ENCODE measurements at places on chromosomes 1 and 21.

DNA sequence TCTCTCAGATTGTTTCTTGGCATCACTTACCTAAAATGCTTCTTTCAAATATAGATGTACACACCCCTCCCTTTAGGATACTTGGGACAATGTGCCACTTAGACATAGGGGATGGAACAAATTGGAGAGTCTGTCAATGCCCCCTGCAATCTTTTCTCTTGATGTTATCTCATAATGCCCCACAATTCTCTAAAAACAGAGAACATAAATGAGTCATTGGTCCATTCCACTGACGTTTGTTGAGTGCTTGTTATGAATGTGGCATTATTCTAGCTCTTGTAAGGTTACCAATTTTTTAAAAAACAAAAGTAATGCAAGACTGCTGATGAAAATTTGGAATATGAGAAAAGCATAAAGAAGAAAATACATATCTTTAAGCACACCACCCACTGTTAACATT, 5.6 kb upstream of the SMIM11 start:
- no peak for DNase-seq

- no peak for DNase-seq
Observed at GRCh38 chr21:21290751-21291150, 292.5 kb downstream of the NCAM2 start.

GRCh38 chr1:57109247-57109646, 143.4 kb upstream of the C8B start:
- DNase-seq: no peak

DNA sequence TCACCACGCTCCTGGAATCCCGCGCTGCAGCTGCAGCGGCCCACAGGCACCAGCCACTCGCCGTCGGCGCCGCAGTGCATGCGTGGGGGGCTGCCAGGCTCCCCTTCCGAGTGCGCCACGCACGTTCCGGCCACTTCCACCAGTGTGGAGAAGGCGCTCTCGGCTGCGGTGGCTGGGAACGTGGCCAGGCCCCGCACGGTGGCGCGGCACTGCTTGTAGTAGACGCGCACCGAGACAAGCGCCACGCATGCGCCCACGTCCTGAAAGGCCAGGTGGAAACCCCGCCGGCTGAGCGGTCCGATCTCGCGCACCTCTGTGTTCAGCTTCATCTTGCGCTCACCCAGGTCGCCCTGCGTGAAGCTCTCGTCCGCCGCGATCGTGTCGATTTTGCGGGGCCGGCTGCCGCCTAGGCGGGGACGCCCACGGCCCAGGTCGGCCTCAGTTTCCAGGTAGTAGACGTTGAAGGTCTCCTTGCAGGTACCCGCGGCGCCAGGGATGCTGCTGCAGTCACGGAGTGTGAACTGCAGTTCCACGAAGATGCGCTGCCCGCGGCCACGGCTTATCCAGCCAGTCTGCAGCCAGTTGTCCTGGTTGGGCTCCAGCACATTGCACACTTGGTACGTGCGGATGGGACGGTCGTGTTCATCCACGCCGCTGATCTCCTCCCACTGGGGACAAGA, 3.4 kb downstream of the EPHA10 start:
- no peak for DNase-seq

DNA sequence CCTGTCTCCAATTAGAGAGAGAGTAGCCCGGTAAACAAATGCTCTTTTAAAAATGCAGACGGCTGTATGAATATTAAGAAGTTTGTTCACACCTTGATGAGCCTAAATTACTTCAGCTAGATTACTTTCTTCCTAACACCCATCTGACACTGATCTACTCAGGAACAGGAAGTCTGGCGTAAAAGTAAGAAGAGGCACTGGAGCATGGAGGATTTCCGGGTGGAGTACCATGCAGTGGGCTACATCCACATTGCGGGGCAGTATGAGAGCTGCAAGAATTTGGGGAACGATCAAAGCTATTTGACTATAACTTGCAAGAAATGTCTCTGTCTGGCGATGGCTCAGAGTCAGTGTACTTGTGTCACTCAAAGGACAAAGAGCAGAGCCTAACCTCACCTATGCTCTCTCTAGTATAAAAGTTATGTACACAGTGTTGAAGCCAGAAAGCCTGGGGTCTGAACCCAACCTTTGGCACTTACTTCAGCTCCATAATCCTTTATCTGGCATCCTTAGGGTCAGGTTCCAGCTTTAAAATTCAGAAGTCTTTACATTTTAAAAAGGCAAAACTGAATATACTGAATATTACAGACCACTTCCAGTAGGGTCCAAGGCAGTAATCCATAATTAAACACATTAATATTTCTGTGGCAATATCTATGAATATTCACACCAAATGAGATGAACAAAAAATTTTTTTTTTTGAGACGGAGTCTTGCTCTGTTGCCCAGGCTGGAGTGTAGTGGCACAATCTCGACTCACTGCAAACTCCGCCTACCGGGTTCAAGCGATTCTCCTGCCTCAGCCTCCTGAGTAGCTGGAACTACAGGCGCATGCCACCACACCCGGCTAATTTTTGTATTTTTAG, 7.9 kb upstream of the GNPAT start:
- DNase-seq: no peak

GRCh38 chr1:19926296-19927129, 3.1 kb upstream of the PLA2G2E start:
- no peak for DNase-seq

DNA sequence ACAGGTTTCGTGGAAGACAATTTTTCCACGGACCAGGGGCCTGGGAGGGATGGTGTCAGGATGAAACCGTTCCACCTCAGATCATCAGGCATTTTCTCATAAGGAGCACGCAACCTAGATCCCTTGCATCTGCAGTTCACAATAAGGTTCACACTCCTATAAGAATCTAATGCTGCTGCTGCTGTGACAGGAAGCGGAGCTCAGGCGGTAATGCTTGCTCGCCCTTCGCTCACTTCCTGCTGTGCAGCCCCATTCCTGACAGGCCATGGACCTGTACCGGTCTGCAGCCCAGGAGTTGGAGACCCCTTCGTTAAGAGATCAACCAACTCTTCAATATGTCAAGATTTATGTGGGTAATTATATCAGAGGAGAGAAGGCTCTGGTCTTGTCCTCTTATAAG, 3.3 kb upstream of the DHX9 start:
- no peak for DNase-seq

DNA sequence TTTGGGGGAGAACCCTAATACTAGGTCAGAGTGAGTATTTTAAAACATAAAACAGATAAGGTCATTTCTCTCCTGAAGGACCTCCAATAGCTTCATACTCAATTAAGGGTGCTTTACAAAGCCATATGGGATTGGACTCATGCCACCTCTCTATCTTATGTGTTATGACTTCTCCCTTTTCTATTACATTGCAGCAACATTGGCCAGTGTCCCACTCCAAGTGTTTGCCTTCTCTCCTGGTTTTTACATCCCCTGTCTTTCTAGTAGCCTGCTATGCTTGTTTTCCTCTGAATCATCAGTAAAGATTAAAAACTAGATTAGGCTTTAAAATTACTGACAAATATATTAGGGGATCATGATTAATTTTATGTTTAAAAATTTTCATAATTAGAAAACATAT, 66.6 kb downstream of the SCMH1 start:
- no peak for DNase-seq

DNA sequence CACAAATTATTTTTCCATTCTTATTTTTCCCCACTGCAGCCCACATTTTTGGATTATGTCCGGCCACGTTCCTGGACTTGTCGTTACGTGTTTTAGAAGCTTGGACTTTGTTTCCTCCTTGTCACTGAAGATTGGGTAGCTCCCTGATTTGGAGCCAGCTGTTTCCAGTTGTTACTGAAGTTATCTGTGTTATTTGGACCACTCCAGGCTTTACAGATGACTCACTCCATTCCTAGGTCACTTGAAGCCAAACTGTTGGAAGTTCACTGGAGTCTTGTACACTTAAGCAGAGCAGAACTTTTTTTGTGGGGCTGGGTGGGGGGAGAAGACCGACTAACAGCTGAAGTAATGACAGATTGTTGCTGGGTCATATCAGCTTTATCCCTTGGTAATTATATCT, 12.2 kb upstream of the AXDND1 start:
- no peak for DNase-seq

GRCh38 chr1:42302034-42302433, 33.0 kb downstream of the FOXJ3 start:
- no peak for DNase-seq

GRCh38 chr1:1755426-1755825, 22.8 kb downstream of the NADK start:
- no peak for DNase-seq

- DNase-seq: no peak
Observed at GRCh38 chr1:167670563-167670962, 40.5 kb downstream of the RCSD1 start.

- DNase-seq: no peak
Observed at GRCh38 chr1:230321741-230322420, 104.3 kb downstream of the PGBD5 start.

GRCh38 chr1:9852410-9853248, 28.9 kb upstream of the CLSTN1 start:
- DNase-seq: no peak

GRCh38 chr1:59631561-59632255, 183.0 kb upstream of the HOOK1 start:
- no peak for DNase-seq
